ENCODE measurements at places on chromosomes 4 and X.

GRCh38 chr4:122003335-122003734, 51.5 kb upstream of the TRPC3 start:
- peak; percentile 74 for DNase-seq

DNA sequence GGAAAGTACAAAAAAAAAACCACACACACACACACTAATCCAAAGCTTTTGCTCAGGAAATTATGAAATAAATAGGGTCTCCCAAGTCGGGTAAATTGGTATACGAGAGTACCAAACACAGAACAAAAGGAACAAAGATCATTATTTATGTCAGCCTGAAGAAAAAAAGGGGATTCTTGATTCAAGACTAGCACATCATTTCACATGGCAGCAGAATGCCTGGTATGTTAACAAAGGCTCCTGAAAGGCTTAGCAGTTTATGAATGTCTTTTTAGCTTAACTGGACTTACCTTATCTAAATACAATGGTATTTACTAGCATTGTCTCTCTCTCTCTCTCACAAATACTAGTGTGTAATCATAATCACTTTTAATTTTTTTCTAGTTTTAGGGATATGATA, 11.3 kb downstream of the RAP2C start:
- DNase-seq: no peak

DNA sequence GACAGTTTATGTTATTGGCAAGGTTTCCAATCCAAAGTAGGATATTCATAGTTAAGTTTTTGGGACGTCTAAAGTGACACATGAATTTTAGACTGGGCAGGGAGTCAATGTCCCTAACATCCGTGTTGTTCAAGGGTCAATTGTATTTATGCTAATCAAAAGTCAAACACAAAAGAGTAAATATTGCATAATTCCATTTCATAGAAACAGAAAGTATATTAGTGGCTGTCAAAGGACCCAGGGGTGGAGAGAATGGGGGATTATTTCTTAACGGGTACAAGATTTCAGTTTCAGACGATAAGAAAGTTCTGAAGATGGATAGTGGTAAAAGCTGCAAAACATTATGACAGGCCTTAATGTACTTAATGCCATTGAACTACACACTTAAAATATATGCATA, 971.8 kb upstream of the AGA start:
- DNase-seq: no peak

GRCh38 chr4:101331017-101331416, 16.3 kb downstream of the PPP3CA start:
- DNase-seq: no peak

- no peak for DNase-seq
Measured at GRCh38 chr4:89283226-89284009, 24.2 kb downstream of the GPRIN3 start.

DNA sequence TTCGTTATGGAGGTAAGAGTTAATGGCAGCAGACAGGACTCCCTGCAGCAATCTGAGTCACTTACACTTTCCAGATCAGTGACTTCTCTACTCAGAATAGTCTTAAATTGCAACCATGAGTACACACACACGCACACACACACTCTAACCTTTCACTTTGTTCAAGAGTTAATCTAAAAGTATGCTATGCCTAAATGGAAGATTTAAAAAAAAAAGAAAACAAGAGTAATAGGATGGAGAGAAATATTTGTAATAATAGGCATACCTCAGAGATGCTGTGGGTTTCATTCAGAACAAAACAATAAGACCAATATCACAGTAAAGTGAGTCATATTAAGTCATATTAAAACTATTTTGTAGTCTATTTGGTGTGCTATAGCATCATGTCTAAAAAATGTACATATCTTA, 969.1 kb upstream of the PCDH10 start:
- no peak for DNase-seq

DNA sequence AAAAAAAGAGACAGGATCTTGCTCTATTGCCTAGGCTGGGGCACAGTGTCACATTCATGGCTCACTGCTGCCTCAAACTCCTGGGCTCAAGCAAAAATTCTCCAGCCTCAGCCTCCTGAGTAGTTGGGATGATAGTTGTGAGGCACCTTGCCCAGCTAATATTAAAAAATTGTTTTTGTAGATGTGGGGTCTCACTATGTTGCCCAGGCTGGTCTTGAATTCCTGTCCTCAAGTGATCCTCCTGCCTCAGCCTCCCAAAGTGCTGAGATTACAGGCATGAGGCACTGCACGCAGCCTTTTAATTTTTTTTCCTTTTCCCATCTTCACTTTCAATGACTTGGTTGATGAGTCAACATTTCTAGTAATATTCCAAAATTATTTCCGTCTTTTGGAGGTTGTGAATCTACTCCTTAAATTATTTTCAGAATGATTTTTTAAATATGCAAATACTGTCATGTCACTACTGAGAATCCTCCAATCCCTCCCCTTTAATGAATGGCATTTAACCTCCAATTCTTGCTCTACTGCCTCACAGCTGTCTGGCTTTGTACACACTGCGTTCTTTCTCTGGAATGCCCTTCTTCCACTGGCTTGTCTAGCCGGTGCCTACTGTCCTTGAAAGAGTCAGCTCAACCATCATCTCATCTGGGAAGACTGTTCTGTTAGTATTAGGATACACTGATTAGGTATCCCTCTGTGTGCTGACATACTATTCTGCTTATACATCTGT, 27.5 kb upstream of the DCTD start:
- no peak for DNase-seq

DNA sequence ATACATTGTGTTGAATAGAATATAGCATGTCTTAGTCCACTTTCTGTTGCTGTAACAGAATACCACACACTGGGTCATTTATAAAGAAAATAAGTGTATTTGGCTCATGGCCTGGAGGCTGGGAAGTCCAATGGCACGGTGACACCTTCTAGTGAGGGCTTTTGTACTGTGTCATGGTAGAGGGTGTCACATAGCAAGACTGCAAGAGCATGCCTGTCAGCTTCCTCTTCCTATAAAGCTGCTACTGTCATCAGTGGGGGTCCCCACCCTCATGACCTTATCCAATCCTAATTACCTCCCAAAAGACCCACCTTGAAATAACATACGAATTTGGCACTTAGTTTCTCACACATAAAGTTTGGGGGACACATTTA, 193.2 kb downstream of the PTTG2 start:
- DNase-seq: no peak

DNA sequence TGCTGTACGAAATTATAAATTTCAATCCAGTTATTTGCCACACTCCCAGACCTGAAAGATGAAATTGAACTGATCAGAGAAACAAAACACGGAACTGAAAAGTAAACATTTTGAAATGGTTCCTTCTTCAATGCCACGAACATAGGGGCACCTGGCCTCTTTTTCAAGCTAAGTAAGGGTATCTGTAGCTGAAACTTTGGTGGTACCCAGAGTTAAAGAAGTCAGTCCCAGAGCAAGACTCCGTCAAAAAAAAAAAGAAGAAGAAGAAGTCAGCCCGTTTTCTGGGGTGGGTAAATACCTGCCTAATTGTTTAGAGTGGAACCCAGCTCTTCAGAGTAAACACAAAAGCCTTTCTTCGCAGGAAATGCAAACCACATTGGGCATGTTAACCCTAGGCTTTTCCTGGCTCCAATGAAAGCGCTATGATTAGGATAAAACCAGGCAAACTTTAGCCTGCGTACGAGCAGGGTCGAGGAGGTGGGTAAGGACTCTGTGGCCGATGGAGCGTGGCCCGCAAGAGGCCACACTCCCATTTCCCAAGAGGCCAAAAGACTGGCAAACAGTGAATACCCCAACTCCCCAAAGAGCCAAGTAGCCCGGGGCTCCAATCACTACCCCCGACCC, 1.3 kb downstream of the ANTXR2 start:
- no peak for DNase-seq

- no peak for DNase-seq
Measured at GRCh38 chr4:121998024-121998423, 46.2 kb upstream of the TRPC3 start.

DNA sequence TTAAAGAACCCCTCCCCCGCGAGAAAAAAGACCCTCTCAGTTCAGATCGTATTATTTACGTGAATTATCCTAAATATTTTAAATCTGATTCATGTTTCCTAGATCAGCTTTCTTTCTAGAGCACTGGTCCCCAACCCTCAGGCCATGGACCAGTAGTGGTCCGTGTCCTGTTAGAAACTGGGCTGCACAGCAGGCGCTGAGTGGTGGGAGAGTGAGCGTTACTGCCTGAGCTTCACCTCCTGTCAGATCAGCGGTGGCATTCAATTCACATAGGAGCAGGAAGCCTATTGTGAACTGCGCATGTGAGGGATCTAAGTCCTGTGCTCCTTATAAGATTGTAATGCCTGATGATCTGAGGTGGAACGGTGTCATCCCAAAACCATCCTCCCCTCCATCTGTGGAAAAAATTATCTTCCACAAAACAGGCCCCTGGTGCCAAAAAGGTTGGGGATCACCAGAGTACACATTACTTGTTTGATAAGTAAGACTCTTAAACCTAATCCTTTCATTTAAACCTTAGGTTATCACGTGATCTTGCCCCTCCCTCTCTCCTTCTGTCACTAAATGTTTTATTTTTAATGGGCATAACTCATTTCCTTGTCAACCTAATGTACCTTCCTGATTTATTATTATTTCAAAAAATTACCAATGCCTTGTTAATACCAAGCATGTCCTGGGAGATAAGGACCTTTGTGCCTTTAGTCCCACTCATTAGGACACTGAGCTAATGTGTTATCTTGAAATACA, 442.9 kb downstream of the TLL1 start:
- DNase-seq: no peak

DNA sequence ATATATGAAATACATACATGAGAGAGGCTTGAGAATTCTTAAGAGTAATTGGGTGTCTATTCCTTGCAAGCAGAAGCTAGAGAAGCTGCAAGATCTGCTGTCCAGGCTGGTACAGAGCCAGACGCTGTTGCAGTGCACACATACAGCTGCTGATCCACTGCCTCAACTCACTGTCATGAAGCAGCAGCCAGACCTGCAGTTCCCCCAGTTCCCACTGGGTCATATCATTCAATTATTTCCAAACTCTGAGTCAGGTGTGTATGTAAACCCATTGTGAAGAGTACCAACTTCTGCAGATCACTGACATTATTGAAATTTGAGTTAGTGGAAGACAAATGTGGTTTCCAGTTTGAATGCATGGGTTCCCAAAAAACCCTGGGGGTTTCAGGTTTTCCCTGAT, 1212.8 kb upstream of the ADGRL3 start:
- DNase-seq: no peak

- no peak for DNase-seq
Measured at GRCh38 chr4:102791318-102791835, 30.6 kb upstream of the MANBA start.

- no peak for DNase-seq
Measured at GRCh38 chr4:36316607-36317006, 35.2 kb downstream of the DTHD1 start.

DNA sequence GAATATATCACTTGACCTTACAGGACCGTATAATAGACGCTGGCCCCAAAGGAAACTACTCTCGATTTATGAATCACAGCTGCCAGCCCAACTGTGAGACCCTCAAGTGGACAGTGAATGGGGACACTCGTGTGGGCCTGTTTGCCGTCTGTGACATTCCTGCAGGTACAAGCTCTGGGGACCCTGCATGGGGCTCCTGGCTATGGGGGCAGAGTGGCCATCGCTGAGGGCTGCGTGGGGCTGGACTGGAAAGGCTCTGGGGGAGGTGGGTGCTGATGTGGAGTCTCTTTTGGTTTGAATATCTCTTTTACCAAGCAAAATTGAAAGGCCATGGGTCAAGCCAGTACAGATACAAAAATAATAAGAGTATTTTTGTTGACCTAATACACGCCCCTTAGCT, 33.9 kb downstream of the NELFA start:
- DNase-seq: no peak

All from KBM-7 (cell line).